COR-L47 (cell line): ENCODE measurements at places on chromosomes 4 and X.

DNA sequence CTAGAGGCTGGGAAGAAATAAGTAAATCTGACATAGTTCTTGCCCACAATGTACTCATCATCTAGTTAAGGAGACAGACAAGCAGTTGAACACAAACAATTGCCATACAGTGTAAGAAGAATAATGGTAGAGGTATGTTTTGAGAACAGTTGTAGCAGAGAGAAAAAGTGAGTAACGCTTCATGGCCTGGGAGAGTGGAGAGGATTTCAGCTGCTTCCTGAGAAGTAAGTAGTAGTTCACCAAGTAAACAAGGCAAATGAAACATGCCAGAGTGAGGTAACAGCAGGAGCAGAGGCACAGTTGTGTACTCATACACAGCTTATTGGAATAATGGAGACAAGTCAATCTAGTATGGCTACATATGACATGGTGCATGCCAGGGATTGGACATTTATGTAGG is 53.6 kb upstream of the RAP2C start:
- DNase-seq = no peak

GRCh38 chrX:2691543-2692220 is 587 bp downstream of the CD99 start:
- no peak for DNase-seq

DNA sequence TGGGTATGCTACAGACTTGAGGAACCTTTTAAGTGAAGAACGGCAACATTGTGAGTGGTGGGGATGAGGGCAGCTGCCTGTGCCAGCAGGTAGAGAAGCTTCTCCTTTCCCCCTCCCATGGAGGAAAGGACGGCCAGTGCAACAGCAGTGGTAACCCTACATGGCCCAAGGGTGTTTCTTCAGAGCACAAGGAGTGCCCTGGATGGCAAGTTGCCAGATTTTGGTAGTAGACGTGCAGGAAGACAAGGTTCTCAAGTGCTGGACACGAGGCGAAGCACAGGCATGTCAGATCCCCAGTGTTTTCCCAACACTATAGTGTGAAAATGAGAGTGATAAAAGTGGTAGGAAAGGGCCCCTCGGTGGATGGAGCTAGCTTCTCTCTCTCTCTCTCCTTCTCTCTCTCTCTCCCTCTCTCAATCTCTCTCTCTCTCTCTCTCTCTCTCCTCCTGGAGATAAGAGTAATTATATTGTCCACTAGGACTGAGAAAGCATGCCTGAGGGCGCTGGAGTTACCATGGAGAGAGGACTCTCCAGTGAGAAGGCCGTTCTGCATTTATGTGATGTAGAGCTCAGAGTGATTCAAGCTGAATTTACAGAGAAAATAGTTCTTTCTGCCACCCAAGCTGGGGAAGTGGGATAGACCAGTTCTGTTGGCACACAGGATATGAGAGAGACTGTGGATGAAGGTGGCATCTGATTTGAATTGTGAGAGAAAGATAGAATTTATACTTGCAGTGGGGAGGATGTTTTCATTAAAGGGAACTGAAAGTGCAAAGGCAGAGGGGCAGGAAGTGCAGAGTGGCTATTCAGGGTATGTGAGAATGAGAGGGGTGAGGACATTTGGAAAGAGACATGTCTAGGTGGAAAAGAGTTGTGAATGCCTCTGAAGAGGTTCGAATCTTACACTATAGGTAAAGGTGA is 25.7 kb upstream of the TRPC3 start:
- DNase-seq = peak; percentile 1

- no peak for DNase-seq
Observed at GRCh38 chrX:135984791-135985156, 461 bp upstream of the SLC9A6 start.

DNA sequence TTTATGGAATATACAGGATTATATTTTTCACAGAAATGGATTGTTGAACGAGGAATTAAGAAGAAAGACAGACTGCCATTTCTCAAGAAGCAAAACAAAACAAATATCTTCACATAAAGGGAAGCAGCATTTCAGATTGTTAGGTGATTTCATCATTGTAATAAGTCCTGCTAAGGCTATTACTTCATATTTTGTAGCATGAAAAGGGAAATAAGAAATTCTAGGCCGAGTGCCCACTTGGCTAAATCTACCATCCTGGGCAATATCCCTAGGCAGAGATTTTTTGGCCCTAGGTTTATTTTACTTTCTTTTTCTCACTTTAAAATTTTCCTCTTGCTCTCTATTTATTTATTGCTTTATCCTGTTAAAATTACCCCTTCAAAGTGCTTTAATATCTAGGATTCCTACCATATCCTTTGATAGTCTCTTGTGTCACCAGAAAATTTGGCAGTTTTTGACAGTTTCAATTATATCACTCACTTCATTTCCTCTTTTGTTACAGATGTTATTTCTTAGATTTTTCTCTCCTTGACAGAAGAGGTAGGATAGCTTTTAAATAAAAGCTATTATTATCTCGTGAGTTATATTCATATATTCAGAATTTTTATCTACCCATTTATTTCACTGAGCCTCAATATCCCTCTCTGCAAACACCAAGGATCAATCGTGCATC is 142.3 kb downstream of the PDGFC start:
- no peak for DNase-seq

DNA sequence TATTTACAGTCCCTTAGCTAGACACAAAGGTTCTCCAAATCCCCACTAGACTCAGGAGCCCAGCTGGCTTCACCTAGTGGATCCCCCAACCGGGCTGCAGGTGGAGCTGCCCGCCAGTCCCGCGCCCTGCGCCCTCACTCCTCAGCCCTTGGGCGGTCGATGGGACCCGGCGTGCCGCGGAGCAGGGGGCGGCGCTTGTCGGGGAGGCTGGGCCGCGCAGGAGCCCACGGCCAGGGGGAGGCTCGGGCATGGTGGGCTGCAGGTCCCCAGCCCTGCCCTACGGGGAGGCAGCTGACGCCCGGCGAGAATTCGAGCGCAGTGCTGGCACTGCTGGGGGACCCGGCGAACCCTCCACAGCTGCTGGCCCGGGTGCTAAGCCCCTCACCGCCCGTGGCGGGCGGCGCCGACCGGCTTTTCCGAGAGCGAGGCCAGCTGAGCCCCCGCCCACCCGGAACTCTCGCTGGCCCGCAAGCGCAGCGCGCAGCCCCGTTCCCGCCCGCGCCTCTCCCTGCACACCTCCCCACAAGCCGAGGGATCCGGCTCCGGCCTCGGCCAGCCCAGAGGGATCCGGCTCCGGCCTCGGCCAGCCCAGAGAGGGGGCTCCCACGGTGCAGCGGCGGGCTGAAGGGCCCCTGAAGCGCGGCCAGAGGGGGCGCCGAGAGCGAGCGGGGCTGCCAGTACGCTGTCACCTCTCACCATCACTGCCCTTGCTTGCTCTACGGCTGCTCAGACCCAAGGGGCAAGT is 39.4 kb downstream of the WFS1 start:
- DNase-seq = peak; percentile 48

GRCh38 chr4:77040854-77041725 is 34.7 kb downstream of the CCNI start:
- no peak for DNase-seq

GRCh38 chr4:76943129-76943620 is 6.4 kb upstream of the SEPTIN11 start:
- no peak for DNase-seq

- DNase-seq = no peak
Observed at GRCh38 chrX:36978886-36979285, 29.3 kb upstream of the FAM47C start.

DNA sequence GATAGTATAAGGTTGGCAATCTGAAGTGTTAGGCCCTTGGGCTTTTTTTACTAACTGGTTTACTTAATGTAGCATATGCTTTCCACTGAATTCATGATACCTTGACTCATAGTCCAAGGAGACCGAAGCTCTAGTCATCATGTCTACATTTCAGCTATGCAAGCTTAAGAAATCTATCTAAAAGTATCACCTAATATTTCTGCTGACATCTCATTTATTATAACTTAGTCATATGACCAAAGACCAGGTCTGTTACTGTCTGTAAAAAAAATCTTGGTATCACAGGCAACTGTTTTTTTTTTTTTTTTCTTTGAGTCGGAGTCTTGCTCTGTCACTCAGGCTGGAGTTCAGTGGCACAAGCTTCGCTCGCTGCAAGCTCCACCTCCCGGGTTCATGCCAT is 814.0 kb upstream of the NDST4 start:
- DNase-seq = no peak

GRCh38 chr4:180528003-180528402 is 1715.2 kb upstream of the TENM3 start:
- no peak for DNase-seq

DNA sequence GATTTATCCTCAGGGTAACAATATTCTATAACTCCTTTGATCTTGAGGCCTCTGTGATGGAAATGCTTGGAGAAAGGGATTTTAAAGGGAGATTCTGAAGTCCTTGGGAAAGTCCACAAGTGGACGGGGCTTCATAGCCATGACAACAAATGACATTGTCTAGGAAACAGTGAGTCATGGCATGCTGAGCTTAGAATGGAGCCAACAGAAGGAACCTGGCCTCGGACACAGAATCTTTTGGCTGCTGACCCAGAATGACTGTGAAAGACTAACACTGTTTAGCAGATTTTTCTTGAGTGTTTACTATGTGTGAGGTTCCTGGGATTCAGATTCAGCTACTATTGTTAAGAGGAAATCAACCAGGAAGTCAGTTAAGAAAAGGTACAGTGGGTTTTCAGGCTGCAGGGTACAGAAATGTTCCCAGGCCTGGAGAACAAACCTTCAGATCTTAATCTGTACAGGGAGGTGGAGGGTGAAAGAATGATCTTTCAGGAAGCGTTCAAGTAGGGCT is 18.1 kb upstream of the CXCL2 start:
- DNase-seq = no peak

DNA sequence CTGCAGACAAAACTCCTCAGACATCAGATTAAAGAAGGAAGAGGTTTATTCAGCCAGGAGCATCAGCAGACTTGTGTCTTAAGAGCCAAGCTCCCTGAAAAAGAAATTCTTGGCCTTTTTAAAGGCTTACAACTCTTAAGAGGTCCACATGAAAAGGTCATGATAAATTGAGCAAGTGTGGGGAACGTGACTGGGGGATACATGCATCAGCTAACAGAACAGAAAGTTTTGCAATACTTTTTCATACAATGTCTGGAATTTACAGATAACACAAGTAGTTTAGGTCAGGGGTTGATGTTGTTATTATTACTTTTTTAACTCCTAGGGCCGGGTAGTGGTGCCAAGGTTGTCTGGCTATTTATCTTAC is 55.6 kb upstream of the RBMX start:
- no peak for DNase-seq

DNA sequence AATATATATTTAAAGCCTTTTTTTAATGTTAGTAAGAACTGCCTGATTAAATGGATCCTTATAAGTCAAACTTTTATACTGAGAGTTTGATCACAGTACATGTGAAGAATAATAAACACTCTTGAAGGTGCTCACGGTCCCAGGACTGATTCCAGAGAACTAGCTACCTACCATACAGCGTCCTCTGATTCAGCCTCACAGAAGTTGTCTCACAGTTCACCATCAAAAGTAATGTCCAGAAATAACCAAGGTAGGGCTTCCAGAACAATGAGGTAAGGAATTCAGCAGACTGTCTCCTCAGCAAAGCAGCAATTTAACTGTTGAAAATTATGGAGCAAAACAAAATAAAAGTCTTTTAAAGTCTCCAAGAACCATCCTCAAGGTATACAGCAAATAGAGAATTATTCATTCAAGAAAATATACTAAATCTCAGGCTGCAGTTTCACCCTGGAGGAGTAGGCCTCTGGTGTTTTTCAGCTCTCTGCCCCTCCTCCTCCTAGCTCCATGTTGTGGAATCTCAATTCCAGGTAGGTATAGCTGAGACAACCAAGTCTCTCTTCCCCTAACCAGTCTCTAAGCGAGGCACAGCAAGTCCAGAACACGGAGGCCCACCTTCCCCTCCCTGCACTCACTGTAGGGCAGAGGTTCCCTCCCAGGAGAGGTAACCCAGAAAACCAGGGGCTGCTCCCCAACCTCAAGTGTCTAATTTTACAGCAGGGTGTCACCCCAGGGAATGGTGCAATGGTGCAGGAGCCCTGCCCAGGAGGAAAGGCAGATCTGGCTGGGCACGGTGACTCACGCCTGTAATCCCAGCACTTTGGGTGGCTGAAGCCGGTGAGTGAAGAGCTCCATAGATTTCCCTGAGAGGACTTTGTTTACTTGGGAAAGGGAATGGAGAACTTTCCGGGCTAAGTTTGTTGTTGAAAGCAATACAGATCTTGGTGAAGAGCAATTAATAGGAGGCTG is 28.6 kb downstream of the FAM241A start:
- no peak for DNase-seq

GRCh38 chrX:74924449-74925224 is 615 bp downstream of the NEXMIF start:
- DNase-seq = peak; percentile 66

DNA sequence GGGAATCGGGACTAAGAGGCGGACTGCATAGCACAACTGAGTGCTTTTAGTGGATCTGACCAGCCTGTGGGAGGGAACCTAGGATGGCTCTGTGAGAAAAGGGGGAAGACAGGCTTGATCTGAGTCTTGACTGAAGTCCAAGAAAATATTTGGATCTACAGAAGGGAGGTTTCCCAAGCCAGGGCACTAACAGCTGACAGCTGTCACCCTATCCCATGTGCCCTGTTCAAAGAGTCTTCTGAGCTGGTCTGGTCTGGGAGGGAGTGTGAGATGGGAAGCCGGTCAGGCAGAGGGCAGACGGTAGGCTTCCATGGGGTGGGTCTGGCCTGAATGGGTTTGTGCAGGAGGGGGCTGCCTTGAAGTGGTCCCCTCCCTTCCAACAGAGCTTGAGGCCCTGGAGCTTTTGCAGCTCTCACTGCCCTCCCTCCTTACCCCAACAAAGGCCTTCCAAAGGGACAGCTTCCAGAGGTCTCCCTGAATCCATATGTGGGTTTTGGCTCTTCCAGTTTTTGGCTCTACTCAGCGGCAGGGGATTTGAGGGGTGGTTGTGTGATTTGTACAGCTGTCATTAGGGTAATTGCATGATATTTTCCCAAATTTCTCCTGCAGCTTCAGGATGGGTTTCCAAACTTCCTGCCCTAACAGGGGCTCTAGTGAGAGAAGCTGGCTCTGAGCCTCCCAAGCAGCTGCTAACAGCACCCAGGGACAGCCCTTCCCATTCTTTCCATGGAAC is 643.7 kb downstream of the BCOR start:
- no peak for DNase-seq

GRCh38 chr4:36281384-36282106 is at the start of gene DTHD1:
TSS of gene DTHD1 (plus strand) at chr4:36281616. CDS start at chr4:36281759, 143 bp downstream.
- DNase-seq = no peak
